Tibial nerve (tissue), 4 donors: ENCODE measurements at places on chromosomes 2 and 18.
A peak's percentile ranks its signal among the peaks of the same experiment; 100 is the strongest.

GRCh38 chr2:62478093-62478580 lies 27.9 kb downstream of the TMEM17 start:
- H3K36me3 ChIP-seq = no peaks in the 10 kb centered on the region
- no peaks in the 10 kb centered on the region for H3K4me1 ChIP-seq
- peak overlapping the region; percentile 92 for H3K27ac ChIP-seq
- no peak for DNase-seq
- H3K4me3 ChIP-seq = no peak overlapping the region

DNA sequence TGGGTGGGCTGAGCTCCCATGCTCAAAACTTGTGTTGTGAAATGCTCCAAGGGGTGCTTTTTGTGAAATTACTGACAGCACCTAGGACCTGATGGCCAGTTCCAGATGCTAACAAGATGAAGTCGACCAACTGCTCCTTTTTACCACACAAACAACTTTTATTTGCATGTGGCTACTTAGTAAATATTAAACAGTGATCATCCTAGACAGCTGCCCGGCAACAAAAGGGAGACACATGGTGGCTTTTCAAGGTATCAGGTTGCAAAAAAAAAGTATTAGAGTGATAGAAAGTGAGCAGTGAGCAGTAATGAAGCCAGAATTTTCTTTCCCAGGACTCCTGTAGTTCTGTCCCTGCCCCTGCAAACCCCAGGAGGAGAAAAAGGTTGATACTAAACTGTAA lies 118.5 kb downstream of the RPIA start:
- no peaks in the 10 kb centered on the region for H3K36me3 ChIP-seq
- H3K27me3 ChIP-seq = no peaks in the 10 kb centered on the region
- H3K4me3 ChIP-seq = no peak overlapping the region
- no peaks in the 10 kb centered on the region for H3K4me1 ChIP-seq
- no peak for DNase-seq

DNA sequence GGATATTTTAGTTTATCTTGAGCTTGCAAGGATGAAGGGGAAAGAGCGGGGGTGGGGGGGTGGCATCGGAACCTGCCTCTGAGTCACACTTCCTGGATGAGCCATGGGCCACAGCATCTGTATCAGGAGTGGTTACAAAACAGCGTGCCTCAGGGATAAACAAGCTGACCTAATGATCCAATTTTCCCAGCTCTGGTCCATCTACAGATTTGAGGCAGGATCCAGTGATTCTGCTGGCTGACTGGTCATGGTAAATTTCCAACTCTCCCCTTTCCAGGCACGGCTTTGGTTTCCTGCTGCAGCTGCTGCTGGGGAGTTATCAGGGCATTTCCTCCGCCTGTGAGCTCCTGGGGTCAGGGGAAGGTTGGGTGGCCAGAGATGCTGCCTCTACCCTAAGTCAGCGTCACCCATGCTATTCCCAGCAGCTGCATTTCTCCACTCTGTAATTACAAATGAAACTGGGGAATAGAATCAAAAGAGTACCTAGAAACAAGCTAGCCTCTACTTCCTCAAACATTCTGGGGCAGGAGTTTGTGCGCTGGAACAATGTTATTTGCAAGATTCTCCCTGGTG lies 4.7 kb upstream of the HPCAL1 start:
- peaks cover 14% of the 10 kb centered on the region for H3K4me1 ChIP-seq
- DNase-seq = no peak
- no peaks in the 10 kb centered on the region for H3K27me3 ChIP-seq
- no peaks in the 10 kb centered on the region for H3K36me3 ChIP-seq
- H3K4me3 ChIP-seq = no peak overlapping the region

- H3K4me3 ChIP-seq = no peak overlapping the region
- no peaks in the 10 kb centered on the region for H3K27me3 ChIP-seq
- DNase-seq = no peak
- no peak overlapping the region for H3K27ac ChIP-seq
Measured at GRCh38 chr18:48877941-48878340, 72.8 kb downstream of the SMAD7 start.

GRCh38 chr2:195533771-195534642 lies 123.0 kb upstream of the SLC39A10 start:
- H3K4me1 ChIP-seq = peaks cover 10% of the 10 kb centered on the region
- H3K27ac ChIP-seq = peak overlapping the region; percentile 26
- H3K27me3 ChIP-seq = no peaks in the 10 kb centered on the region
- H3K4me3 ChIP-seq = no peak overlapping the region

DNA sequence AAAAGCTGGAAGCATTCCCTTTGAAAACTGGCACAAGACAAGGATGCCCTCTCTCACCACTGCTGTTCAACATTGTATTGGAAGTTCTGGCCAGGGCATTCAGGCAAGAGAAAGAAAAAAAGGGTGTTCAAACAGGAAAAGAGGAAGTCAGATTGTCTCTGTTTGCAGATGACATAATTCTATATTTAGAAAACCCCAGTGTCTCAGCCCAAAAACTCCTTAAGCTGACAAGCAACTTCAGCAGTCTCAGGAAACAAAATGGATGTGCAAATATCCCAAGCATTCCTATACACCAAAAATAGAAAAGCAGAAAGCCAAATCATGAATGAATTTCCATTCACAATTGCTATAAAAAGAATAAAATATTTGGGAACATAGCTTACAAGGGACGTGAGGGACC lies 11.1 kb downstream of the SLC8A1 start:
- no peak overlapping the region for H3K4me3 ChIP-seq
- DNase-seq = no peak
- no peaks in the 10 kb centered on the region for H3K27me3 ChIP-seq
- H3K4me1 ChIP-seq = no peaks in the 10 kb centered on the region

- DNase-seq = no peak
- H3K27me3 ChIP-seq = no peaks in the 10 kb centered on the region
- no peak overlapping the region for H3K4me3 ChIP-seq
Measured at GRCh38 chr18:13613591-13614501, 112.5 kb downstream of the FAM210A start.

DNA sequence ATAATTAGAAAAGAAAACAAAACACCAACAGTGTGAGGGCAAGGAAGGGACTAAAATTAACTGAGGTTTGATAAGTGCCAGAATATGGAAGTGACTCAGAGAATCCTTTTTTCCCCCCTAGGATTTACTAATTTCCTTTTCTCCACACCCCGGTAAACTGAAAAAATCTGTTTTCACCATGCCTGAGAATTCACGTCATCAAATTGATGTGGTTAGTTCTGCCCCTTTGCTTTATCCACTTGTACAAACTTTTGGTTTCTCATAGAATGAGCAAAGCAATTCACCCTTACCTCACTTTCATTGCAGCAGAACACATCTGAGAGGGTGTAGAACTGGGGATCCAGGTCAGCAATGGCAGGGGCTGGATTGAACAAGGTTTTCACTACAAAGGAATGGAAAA lies 57.8 kb downstream of the RBKS start:
- H3K4me3 ChIP-seq = no peak overlapping the region
- DNase-seq = no peak
- no peaks in the 10 kb centered on the region for H3K4me1 ChIP-seq
- no peaks in the 10 kb centered on the region for H3K36me3 ChIP-seq
- no peak overlapping the region for H3K27ac ChIP-seq

DNA sequence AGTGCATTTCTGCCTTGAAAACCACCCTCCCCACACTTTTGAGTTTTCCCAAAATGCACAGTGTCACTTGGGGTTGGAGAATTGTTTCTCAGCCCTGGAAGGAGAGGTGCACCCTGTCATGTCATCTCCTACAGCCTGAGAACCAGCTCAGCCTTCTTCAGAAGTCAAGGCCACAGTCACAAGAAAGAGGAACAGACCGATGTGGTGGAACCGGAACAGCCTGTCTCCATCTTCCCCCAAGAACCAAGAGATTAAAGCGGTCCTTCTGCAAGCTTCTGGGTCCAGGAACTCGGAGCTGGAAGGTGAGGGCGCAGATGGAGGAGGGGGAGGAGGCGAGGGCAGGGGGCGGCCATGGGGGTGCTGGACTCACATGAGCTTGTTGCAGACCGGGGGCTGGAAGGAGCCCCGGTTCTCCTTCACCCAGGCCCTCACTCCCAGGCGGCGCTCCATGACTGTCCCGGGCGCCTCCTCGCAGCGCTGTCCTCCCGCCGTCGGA lies 248 bp downstream of the HAAO start:
- H3K36me3 ChIP-seq = no peaks in the 10 kb centered on the region
- H3K27ac ChIP-seq = peak overlapping the region; percentile 83
- peaks cover 17% of the 10 kb centered on the region for H3K4me1 ChIP-seq
- H3K4me3 ChIP-seq = peak overlapping the region; percentile 76
- H3K27me3 ChIP-seq = no peaks in the 10 kb centered on the region

- no peak overlapping the region for H3K4me3 ChIP-seq
- no peak overlapping the region for H3K27ac ChIP-seq
- no peak for DNase-seq
- no peaks in the 10 kb centered on the region for H3K27me3 ChIP-seq
- peaks cover 5% of the 10 kb centered on the region for H3K36me3 ChIP-seq
Measured at GRCh38 chr18:57426187-57426586, 9.0 kb upstream of the ONECUT2 start.

DNA sequence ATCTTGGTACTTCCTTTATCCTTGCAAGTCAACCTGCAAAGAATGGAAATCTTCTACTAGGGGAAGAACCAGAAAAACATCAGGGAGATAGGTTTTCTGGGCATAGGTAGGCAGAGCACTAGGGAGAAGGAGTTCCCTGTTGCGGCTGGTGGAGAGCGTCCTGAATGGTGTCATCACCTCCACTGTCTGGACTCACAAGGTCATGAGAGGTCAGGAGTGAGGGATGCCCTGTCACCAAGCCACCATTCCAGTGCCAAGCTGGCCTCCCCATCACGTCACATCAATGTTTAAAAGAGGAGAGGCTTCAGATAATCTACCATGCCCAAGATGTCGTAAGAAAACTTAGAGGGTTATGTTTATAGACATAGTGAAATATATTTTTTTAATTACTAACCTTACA lies 72.1 kb downstream of the BCL2 start:
- H3K27ac ChIP-seq = peak overlapping the region; percentile 65
- no peak for DNase-seq
- peaks cover 46% of the 10 kb centered on the region for H3K4me1 ChIP-seq

DNA sequence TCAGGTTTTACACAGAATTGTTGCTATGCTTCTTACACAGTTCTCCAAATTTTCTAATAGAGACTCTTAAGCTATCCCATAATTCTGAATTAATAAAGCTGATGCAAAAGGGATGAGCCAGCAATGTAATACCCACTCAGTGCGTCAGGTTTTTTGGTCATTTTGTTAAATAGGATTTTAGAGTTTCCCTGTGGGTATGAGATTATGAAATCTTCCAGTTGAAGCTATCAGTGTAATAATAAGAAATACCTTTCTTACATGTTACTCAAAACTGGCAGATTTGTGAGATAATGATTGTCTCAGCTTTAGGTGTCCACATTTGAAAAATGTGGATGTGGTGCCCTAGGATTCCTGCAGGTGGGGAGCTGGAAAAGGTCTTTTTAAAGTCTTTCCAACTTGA lies 44.5 kb downstream of the SOCS6 start:
- DNase-seq = no peak
- peaks cover 20% of the 10 kb centered on the region for H3K4me1 ChIP-seq
- no peak overlapping the region for H3K27ac ChIP-seq
- H3K27me3 ChIP-seq = no peaks in the 10 kb centered on the region

- peaks cover 7% of the 10 kb centered on the region for H3K4me1 ChIP-seq
- no peak for DNase-seq
- H3K27ac ChIP-seq = peak overlapping the region; percentile 79
- no peaks in the 10 kb centered on the region for H3K27me3 ChIP-seq
Measured at GRCh38 chr18:79485788-79486355, 90.1 kb downstream of the NFATC1 start.

DNA sequence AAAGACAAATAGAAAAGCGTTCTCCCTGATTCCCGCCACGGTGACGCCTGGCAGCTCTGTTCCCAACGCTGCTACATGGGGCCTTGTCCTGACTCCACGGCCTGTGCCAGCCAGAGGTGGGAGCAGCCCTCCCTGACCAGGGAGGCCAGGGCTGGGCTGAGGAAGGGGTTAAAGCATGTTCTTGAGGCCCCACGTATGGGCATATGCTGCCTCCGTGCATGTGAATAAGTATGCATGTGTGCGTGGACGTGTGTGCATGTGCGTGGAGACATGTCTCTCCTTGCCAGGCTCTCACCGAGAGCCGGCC lies 1.6 kb upstream of the SNED1 start:
- peak overlapping the region; percentile 94 for H3K27ac ChIP-seq
- H3K36me3 ChIP-seq = no peaks in the 10 kb centered on the region
- peaks cover 88% of the 10 kb centered on the region for H3K4me1 ChIP-seq
- H3K4me3 ChIP-seq = no peak overlapping the region
- no peaks in the 10 kb centered on the region for H3K27me3 ChIP-seq

GRCh38 chr2:235493775-235494715 lies at the start of gene AGAP1:
Gene AGAP1 (plus strand): TSS chr2:235494043.
- peaks cover 38% of the 10 kb centered on the region for H3K4me1 ChIP-seq
- DNase-seq = peak; percentile 81
- H3K27ac ChIP-seq = peak within 1 kb of the TSS; percentile 82
- no peaks in the 10 kb centered on the region for H3K27me3 ChIP-seq

- no peaks in the 10 kb centered on the region for H3K27me3 ChIP-seq
- DNase-seq = no peak
- no peaks in the 10 kb centered on the region for H3K4me1 ChIP-seq
- no peaks in the 10 kb centered on the region for H3K36me3 ChIP-seq
- H3K4me3 ChIP-seq = no peak overlapping the region
Measured at GRCh38 chr18:61980355-61980754, 87.5 kb upstream of the RNF152 start.

DNA sequence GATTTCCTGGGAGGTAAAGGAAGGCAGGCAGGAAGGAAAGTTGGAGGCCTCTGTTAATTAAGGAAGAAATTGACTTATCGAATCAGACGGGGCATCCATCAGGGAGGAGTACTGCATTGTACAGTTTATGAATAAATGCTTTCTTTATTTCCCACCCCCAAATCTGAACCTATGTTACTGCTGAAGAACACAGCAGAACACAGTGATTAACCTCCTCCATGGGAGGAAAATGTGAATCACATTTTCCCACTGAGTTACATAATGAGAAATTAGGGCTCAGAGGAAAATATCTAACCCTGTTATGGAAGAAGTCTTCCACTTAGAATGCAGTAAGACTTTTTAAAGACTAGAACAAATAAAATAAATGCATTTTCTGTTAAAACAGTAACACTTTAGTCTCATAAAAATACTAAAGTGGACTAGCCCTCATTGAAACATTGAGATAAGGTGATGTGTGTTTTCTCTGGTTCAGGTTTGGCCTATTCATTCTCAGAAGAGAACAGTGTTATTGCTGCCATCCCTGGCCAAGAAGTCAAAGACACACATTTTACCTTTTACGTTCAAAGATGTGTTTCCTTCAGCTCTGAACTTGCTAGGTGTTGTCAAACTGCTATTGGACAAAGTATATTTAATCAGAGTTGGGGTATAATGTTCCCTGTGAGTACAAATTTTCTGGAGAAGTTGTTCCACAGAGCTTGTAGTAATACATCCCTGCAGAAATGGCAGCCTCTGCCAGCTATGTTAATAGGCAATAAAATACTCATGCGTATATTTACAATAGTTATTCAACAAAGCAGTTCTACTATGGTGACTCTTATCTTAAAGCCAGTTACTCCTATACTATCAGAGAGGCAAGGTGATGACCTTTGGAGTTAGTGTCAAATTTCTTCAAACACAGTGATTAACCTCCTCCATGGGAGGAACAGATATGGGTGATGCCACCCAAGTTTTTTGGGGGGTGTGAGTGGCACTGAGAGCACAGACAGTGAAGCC lies 11.1 kb downstream of the DNAH6 start:
- no peaks in the 10 kb centered on the region for H3K27me3 ChIP-seq
- DNase-seq = no peak
- H3K4me3 ChIP-seq = no peak overlapping the region
- no peak overlapping the region for H3K27ac ChIP-seq
- no peaks in the 10 kb centered on the region for H3K4me1 ChIP-seq
